ENCODE measurements at places on chromosomes 12 and 14.

GRCh38 chr12:58424735-58425392 is 483.5 kb downstream of the ATP23 start:
- DNase-seq: no peak

DNA sequence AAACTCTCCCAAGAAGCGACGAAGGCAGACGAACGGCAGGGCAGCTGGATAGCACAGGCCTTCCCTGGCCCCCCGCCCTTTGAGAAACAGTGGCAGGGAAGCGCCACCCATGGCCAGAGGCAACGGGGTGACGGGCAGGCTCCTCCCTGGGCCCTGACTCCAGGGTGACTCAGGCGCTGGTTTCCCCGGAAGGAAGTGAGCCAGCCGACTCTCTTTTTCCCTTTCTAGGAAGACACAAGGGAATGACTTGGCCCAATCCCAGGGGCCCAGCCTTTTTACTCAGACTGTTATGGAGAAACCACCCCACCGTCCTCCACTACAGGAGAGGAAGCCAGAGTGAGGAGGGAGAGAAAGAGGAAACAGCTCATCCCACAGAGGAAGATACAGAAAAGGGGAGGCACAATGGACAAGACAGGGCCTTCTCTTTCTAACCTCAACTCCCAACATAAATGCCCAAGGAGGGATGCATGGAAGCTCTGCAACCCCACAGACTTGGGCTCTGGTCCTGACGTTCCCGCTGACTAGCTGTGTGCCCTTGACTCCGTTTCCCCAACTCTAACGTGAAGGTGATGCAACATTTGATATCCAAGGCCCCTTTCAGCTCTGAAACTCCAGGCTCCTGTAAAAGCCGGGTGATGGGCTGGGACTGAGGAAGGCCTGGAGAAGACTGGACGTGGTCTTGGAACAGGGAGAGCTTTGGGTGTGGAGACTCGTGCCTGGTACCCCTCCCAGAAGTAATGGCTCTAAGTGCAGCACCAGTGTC is 27.9 kb downstream of the ACTN1 start:
- no peak for DNase-seq

GRCh38 chr12:57149245-57149900 is 2.0 kb upstream of the LRP1-AS start:
- DNase-seq: no peak

- no peak for DNase-seq
These were observed 2.2 kb downstream of the ZBTB1 start for GRCh38 chr14:64506721-64507120.

GRCh38 chr12:1799051-1799881 is 21.1 kb upstream of the LRTM2 start:
- DNase-seq: no peak

DNA sequence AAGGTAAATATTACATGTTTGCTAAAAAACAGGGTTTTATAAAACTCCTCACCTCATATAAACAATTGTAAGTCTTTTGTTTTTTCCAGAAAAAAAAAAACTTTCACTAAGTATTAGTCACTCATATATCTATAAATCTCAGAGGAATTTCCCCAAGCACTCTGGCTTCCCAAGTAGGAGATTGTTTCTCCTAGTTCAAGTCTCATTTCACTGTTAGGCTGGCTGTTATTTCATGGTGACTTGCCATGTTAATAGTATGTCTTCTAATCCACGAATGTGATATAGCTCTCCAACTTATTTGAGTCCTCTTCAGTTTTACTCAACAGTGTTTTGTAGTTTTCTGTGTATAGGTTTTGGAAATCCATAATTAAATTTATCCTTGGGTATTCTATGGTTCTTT is 61.6 kb downstream of the CAPZA3 start:
- no peak for DNase-seq

Data from NCI-H345 (cell line).